ENCODE measurements at places on chromosomes 7 and 10.

- DNase-seq, result no peak
Measured at GRCh38 chr7:75621124-75621523, 117.6 kb downstream of the HIP1 start.

- no peak for DNase-seq
Measured at GRCh38 chr10:35792291-35792690, 150.2 kb upstream of the FZD8 start.

- DNase-seq, result no peak
Measured at GRCh38 chr7:93178213-93178612, 30.0 kb upstream of the SAMD9L start.

- DNase-seq, result no peak
Measured at GRCh38 chr10:60883187-60883586, 60.8 kb downstream of the RHOBTB1 start.

- DNase-seq, result no peak
Measured at GRCh38 chr7:146875981-146876380, 759.4 kb downstream of the CNTNAP2 start.

- no peak for DNase-seq
Measured at GRCh38 chr7:105773030-105773460, 103.4 kb downstream of the ATXN7L1 start.

DNA sequence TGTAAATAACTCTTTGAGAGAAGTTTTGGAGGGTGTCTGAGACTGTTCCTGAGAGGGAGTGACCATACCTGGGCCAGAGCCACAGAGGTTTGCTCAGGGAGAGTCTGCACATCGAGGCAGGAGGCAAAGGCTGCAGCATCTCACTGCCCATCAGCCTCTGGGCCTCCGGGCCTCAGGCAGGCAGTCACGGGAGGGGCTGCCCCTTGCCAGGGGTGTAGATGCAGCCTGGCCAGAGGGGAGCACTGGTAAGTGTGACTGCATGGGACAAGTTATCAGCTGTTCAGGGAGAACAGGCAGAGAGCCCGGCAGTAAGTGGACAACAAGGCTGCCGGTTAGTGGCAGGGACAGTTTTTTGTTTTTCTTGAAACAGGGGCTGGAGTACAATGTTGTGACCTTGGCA, 55.9 kb downstream of the ZNF467 start:
- DNase-seq, result no peak

GRCh38 chr7:2266911-2267310, 24.9 kb downstream of the NUDT1 start:
- DNase-seq, result no peak
